ENCODE measurements at places on chromosomes 16 and 17.
A peak's percentile ranks its signal among the peaks of the same experiment; 100 is the strongest.

GRCh38 chr17:56099649-56100048 is 53.6 kb upstream of the ANKFN1 start:
- H3K27ac ChIP-seq = no peak overlapping the region
- H3K4me3 ChIP-seq = no peak overlapping the region
- H3K27me3 ChIP-seq = no peaks in the 10 kb centered on the region

GRCh38 chr16:3022208-3022683 is 1.5 kb downstream of the HCFC1R1 start:
- H3K36me3 ChIP-seq = peaks cover 19% of the 10 kb centered on the region
- no peak overlapping the region for H3K4me3 ChIP-seq
- peak overlapping the region; percentile 88 for H3K27ac ChIP-seq
- H3K4me1 ChIP-seq = peaks cover 53% of the 10 kb centered on the region
- DNase-seq = peak; percentile 69

DNA sequence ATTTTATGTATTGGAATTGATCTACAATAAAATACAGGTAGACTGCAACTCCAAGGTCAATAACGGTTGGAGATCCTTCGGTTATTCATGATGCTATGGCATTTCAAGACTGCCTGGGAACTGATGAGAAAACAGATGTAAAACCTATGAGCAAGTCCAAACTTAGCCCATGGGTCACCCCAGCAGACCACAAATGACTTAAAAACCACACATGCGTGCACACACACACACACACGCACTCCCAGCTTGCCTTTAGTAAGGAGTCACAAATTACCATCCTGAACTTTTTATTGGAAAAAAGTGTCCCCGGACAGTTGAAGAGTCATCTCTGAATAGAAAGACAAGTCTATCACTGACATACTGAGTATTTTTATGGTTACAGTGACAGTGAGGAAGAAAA is 26.7 kb downstream of the TRIM25 start:
- no peak overlapping the region for H3K4me3 ChIP-seq
- no peak overlapping the region for H3K27ac ChIP-seq
- peaks cover 40% of the 10 kb centered on the region for H3K36me3 ChIP-seq
- no peaks in the 10 kb centered on the region for H3K27me3 ChIP-seq

- H3K4me1 ChIP-seq = no peaks in the 10 kb centered on the region
- DNase-seq = no peak
- H3K27ac ChIP-seq = peak overlapping the region; percentile 90
- H3K27me3 ChIP-seq = no peaks in the 10 kb centered on the region
Observed at GRCh38 chr17:19978209-19978802, 678 bp upstream of the AKAP10 start.

DNA sequence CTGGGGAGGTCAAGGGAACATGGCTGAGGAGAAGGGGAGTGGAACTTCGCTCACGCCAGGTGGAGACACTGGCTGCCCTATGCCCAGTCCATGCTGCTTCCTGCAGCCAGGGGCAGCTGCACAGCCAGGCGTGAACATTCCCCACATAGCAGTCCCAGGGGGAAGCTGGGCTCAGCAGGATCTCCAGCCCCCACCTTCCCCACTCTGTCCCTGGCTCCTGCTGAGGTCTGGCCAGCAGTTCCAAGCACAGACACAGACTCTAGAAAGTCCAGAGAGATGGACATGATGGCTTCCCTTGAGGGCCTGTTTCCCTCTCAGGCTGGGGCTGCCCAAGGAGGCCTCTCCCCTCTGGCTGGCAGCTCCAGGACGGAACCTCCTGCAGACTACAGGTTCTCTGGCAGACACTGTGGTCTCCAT is 9.3 kb downstream of the JUP start:
- H3K27me3 ChIP-seq = no peaks in the 10 kb centered on the region
- no peaks in the 10 kb centered on the region for H3K4me1 ChIP-seq
- DNase-seq = no peak
- no peak overlapping the region for H3K27ac ChIP-seq
- no peak overlapping the region for H3K4me3 ChIP-seq

All from effector memory CD4-positive, alpha-beta T cell (primary cell).